ENCODE measurements at places on chromosomes 1 and 21.

DNA sequence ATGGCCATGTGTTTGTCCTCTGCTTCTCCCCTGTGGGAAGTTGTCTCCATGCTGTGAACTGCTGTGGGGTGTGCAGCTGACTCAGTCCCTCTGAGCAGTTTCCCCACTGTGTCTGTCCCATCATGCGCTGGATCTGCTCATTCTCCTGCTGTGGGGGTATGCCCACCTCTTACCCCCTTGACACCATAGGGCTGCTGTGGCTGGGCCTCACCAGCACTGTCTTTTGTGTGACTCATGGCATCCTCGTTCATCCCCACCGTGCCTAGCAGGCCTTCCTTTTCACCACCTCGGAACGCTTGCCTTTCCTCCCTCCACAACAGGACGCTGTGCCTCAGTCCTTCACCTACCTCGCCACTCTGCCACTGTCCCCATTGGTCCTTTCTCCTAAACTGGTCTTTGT is 27.3 kb downstream of the VANGL2 start:
- no peak for DNase-seq

- no peak for DNase-seq
These were observed 8.4 kb downstream of the TRAPPC10 start for GRCh38 chr21:44020551-44020950.

- peak; percentile 12 for DNase-seq
These were observed 28.5 kb downstream of the ECE1 start for GRCh38 chr1:21261551-21262292.

DNA sequence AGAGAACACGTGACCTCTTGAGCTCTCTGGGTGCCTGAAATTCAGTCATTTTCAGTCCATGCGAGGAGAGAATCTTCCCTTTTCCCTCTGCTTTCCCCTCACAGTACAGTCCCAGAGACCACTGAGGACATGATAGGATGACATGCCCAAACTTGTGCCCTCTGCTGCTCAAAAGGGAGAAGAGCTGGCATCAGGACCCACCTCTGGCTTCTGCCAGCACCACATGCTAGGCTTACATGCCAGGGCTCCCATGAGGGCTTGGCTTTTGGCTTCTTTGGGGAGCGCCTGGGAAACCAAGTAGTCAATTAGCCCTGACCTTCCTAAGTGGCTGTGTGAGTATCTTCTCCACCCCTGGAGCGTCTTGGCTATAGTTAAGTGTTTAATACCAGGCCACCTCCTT is 13.8 kb upstream of the KCNQ4 start:
- no peak for DNase-seq

DNA sequence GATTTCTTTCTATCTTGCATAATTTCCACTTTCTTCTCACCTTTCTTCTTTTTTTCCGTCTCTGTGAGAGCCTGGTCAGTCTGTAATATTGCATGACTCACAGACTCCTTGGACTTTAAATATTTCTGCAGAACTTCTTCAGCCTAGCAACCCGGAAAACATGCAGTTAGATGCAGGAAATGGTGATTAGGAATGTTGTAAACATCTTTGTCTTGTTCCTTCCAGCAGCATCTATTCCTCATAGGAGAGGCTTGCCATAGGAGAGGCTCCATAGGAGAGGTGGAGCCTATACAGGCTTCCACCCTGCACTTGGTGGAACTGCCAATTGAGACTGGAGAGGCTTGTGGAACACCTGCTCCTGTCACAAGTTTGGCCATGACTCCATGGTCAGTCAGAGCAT is 10.0 kb downstream of the GBP5 start:
- DNase-seq: peak; percentile 76

- no peak for DNase-seq
These were observed 87.8 kb downstream of the TRIM11 start for GRCh38 chr1:228318823-228319241.

DNA sequence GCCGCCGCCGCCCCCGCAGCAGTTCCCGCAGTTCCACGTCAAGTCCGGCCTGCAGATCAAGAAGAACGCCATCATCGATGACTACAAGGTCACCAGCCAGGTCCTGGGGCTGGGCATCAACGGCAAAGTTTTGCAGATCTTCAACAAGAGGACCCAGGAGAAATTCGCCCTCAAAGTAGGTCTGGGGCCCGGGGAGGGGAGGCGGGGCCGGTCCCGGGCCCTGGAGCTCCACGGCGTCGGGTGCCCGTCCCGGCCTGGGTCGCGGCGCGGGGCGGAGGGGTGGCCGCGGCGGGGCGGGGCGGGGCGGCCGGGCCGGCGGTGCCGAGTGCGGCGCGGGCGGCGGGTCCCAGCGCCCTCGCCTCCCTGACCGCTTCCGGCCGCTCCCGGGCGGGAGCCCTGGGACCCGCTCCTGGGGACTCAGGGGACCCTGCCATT is 646 bp downstream of the MAPKAPK2 start:
- no peak for DNase-seq

DNA sequence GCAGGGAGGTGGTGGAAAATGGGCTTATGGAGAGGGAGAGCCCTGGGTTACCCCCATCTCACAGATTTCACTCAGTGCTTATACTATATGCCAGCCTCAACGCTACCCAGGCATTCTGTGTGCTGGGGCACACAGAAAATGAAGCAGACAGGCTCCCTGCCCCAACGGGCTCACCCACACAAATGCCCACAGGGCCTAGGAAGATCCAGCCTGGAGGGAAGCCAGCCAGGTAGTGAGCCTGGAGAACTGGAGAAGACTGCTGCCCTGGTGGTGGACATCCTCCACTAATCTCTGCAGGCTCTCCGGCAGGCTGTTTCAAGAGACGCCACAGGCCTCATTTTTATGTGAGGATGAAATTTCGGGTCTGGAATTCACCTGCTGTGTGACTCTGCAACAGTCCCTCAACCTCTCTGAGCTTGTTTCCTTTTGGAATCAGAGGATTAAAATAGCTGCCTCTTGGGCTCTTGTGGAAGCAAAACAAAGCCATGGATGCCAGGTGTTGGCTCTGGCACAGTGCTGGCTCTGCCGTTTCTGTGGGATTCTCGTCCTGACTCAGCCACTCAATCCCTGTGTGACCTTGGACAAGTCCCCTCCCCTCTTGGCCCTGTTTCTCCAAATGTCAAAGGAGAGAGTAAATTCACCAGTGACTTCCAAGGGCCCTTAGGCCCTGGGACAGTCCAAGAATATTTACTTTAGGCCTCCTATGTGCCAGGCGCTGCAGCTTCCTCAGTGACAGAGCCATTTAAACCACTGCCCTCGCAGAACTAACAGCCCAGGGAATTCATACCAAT is 3.6 kb downstream of the PAQR7 start:
- no peak for DNase-seq

DNA sequence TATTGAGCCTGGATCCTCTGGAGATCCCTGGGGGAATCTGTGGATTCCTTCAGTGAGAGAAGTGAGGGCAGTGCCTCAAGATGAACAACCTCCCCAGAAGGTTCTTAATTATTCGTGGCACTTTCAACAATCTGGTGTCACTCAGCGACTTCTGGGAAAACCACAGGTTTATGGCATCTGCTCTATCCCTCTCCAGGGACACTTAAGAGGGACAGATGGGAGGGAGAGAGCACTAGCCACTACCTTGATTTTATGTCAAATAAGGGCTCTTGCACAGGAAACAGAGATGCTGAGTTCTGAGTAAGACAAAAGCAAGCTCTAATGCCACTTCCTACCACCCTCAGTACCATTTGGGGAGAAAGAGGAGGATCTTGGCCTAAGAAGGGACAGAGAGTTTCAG is 21.2 kb upstream of the CHI3L1 start:
- DNase-seq: no peak

DNA sequence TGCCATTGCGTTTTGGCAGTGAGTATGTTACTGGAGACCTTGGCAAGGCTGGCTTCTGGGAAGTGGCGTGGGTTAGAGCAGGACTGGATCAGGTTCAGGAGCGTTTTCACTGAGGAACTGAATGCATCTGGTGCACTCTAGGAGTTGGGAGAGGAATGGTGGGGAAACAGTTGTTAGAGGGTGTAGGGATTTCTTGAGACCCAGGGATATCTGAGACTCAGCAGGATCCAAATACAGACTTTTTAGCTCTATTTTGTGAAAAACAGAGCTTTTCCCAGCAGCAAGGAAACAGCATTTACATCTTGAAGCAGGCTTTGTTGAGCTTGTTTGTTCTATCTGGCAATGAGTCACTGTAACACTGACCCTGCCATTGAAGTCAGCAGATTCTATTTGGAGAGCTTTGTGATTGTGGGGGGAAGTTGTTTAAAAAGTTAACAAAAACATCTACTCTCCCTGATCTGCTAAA is 56.9 kb upstream of the NRIP1 start:
- DNase-seq: no peak

- DNase-seq: no peak
These were observed 17.4 kb downstream of the DEPDC1 start for GRCh38 chr1:68479501-68479900.

DNA sequence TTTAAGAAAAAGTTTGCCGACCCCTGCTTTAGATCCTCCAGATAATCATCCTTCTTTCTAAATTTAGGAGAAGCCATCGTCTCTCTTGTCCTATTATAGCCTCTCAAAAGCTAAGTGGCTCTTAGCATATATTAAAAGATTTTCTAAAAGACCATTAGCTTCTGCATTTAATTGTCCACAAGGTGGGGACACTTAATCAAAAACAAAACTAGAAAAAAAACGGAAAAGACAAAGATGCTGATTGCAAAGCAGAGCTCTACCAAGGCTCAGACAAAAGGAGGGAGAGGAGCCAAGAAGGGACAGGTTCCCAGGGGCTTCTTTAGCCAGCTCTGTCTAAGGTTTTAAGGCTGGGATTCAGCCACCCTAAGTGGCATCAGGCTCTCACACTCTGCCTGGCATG is 128.3 kb upstream of the HMGB4 start:
- DNase-seq: no peak

GRCh38 chr1:210815641-210816550 is 318.1 kb downstream of the KCNH1 start:
- DNase-seq: no peak

GRCh38 chr1:160646711-160647328 is at the start of gene SLAMF1:
Gene SLAMF1 (minus strand): TSS chr1:160647044. CDS start chr1:160646945, 99 bp downstream.
- no peak for DNase-seq

- no peak for DNase-seq
These were observed 36.6 kb downstream of the SLC9A1 start for GRCh38 chr1:27118440-27118689.

GRCh38 chr1:8194481-8195227 is 123.3 kb upstream of the SLC45A1 start:
- DNase-seq: no peak

- DNase-seq: no peak
These were observed 782 bp downstream of the PCAT6 start for GRCh38 chr1:202811296-202812175.

DNA sequence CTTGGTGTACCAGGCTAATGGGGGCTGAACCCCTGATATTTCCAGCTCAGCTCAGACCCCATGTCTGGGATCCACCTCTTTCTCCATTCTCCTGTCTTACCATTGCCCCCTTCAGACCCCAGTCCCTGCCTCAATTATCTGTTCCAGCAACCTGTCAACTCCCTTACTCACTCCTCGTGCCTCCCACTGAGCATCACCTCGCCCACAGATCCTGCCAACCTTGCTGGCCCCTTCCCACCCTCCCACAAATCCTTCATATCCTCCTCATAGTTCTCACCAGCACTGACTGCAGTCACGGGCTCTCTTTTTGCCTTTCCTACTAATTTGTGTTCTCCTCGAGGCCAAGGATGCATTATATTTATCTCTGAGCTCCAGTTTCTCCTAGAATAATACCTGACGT is 62.9 kb downstream of the TMEM53 start:
- DNase-seq: no peak

- DNase-seq: no peak
These were observed 2.3 kb upstream of the KCNC4 start for GRCh38 chr1:110207831-110208230.

DNA sequence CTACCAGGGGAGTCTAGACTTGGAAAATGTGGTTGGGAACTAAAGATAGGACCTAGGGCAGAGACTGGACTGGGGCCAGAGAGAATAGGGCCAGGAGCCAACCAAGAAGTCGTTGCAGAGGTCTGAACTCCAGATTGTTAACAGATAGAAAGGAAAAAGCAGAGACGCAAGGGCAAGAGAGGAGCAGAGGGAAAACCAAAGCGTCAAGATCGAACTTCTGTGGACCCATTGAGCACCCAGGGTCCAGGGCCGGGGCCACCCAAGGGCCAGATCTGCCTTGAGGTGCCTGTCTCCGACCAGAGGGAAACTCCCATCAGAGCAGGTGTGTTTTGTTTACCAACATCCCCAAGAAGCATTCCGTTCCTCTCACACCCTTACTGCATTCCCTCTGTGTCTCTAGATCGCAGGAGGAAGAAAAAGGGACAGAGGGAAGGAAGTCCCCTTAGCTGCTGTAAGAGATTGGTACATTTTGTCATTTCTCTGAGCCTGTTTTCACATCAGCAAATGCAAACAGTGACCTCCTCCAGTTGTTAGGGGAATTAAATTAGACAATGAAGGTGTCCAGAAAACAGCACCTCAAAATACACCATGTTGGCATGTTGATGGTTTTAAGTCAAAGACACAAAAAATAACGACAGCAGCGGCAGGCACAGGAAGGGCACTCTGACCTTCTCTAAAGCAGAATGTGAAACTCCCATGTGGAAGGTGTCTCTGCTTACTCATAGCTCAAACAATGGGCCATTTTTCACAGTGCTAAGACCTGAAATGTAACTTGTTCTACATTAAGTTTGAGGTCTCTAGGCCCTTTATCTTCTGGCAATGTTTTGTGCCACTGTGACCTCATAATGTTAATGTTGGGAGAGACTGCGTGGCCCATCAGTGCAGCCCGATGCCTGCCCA is 105.8 kb upstream of the RAB4A start:
- no peak for DNase-seq

- DNase-seq: no peak
These were observed 55.0 kb upstream of the PAX7 start for GRCh38 chr1:18575620-18576019.

DNA sequence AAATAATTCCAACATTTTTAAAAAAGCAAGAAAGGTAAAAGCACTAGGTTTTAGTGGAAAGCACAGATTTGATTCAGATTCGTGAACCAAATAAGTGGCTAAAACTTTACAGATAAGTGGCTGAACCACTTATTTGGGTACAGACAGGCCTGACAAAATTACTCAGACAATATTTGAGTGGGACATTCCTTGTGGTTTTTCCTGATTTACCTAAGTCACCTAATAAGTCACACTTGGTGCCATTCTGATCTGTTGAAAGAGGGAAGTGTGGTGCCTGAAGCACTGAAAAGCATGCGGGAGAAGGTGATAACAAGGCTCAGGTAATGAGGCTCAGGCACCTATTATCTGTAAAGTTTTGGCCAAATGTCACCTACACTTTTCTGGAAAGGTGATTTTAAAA is 81.6 kb upstream of the CD55 start:
- DNase-seq: no peak

DNA sequence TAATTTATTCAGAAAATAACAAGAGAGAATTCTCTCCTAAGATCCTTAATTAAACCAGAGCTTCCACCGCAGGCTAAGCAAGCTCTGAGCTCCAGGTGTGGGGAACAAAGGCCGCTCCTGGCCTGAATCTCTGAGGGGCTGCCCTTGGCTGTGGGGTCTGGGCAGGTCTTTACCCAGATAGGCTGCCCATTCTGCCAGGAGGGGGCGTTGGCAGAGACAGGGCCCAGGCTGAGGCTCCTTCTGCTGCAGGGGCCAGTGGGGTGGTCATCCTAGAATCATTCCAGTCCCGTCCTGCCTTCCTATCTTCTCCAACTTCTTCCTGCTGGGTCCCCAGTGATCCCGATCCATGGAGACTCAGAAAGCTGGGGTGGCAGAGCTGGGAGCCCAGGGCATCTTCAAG is 82.9 kb upstream of the POU3F1 start:
- DNase-seq: no peak

- peak; percentile 69 for DNase-seq
These were observed 140.2 kb upstream of the FGGY start for GRCh38 chr1:59156526-59157199.

Data from NCI-H226 (cell line).